ENCODE measurements at places on chromosomes 2 and 18.

DNA sequence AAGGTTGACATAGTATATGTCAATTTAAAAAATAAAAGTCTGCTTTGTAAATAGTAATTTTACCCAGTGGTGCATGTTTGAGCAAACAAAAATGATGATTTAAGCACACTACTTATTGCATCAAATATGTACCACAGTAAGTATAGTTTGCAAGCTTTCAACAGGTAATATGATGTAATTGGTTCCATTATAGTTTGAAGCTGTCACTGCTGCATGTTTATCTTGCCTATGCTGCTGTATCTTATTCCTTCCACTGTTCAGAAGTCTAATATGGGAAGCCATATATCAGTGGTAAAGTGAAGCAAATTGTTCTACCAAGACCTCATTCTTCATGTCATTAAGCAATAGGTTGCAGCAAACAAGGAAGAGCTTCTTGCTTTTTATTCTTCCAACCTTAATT, 78.6 kb upstream of the CSRNP3 start:
- no peak for DNase-seq

- no peak for DNase-seq
Observed at GRCh38 chr2:138548796-138549195, 47.2 kb downstream of the SPOPL start.

- DNase-seq = no peak
Observed at GRCh38 chr2:112342067-112342550, 66.7 kb downstream of the ZC3H6 start.

DNA sequence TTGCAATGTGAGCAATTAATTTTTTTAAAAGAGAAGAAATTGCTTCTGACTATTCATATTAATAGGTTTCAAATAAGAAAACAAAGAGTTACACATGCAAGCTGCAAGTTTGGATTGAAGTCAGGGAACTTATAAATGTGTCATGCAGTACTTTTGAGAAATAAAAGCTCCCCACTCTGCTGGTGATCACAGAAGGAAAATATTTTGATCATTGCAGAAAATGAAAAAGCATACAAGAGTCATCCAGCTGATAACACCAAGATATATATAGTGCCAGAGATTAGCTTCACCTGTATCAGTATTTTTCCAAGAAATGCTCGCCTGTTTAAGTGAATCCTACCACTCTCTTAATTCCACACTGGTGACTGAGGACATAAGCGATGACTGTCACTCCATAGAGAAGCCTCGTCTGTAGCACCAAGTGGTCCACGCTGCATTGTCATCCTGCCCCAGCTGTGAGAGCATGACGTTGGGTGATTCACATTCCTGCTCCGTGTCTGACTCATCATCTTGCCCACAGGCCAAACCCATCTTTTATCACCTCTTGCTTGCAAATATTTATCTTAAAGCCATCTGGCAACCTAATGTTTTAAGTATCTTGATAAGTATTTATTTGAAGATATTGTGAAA, 178.0 kb downstream of the ASXL3 start:
- DNase-seq = no peak

DNA sequence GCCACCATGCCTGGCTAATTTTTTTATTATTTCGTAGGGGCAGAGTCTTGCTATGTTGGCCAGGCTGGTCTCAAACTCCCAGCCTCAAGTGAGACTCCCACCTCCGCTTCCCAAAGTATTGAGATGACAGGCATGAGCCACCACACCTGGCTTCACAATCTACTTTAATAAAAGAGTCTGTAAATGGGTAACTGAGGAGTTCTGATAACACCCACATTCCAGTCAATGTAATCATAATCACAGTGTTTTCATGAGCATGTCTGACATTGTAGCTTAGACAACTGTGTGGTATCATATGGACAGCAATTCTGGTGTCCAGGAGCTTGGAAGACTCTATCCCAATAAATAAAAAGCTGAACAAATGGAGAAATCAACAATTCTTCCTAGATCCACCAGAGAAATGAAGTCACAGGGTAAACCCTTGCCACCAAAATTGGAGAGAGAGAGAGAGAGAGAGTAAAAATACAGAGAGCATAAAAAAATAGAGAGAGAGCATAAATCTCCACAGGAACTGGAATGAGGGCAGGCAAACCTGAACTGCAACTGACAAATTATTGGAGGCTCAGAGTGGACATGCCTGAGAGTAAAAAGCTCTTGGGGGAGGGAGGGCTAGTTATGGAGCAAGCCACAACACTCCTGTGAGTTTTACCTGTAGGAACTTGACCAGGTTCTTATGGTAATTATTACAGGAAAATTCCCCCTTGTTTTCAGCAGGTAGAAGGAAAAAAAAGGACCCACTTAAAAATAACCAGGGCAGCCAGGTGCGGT, 12.4 kb upstream of the NBEAL1 start:
- no peak for DNase-seq

- DNase-seq = peak; percentile 8
Observed at GRCh38 chr18:77119851-77120491, 12.6 kb downstream of the MBP start.

- no peak for DNase-seq
Observed at GRCh38 chr2:182078988-182079602, 93.4 kb downstream of the PPP1R1C start.

DNA sequence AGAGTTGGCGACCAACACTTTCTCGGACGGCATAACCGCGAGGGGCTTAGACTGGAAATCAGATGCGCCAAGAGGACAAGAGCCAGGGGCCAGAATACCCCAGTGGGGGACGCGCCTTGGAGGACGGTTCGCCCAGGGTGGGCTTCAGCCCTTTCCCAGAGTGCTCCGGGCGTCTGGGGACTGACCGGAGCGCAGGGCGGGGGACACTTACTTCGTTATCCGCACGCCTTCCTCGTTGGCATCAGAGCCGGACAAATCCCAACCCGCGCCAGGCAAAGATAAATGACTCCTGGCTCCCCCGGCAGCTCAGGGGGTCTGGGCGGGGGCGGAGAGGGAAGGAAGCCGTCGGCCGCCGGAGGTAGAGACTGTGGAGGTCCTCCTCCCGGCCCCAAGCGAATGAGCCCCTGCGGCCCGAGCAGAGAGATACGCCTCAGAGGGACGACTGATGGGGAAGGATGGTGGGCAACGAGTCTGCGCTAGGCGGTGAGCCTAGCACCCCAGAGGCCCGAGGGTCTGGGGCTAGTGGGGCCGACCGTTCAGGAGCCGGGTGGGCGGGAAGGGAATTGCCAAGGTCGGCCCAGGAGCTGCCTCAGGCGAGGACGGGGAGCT, 4.7 kb upstream of the SATB2 start:
- no peak for DNase-seq

- DNase-seq = no peak
Observed at GRCh38 chr2:67145851-67146250, 251.3 kb upstream of the ETAA1 start.

- DNase-seq = no peak
Observed at GRCh38 chr2:132850688-132851087, 180.7 kb upstream of the LYPD1 start.

- no peak for DNase-seq
Observed at GRCh38 chr2:171652416-171652785, 34.9 kb upstream of the DYNC1I2 start.

- no peak for DNase-seq
Observed at GRCh38 chr2:231177156-231178025, 21.0 kb upstream of the ARMC9 start.

DNA sequence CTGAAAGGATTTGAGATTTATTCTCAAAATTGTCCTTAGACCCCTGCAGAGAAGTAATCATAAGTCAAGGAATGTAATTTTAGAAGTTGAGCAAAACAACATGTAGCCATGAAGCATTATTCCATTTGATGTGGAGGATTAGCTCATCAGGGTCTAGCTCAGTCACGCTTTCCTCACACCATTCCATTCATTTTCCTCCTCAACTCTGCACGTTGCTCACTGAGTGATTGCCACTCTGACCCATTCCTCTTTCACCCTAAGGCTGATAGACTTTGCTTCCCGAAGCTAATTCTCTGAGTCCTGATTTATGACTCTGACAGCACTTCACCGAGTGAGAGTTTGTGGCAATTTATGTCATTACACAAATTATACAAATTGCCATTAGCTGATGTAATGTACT, 820.6 kb upstream of the PIK3C3 start:
- DNase-seq = no peak

- DNase-seq = no peak
Observed at GRCh38 chr2:135743860-135744259, 2.2 kb downstream of the UBXN4 start.

DNA sequence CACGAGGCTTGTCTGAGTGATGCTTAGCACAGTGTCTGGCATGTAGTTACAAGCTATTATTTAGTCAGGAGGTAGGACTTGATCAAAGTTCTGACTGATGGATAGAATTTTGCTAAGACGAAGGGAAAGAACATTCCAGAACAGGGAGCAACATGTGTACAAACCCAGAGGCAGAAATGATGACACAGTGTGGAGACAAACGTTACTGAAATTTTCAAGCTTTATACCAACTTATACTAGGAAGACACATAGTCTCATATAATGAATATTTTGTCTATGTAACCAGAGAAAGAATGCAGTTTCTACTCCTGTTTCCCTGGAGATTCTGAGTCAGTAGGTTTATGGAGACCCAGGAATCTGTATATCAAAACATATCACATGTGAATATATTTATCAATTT, 123.4 kb downstream of the FAM124B start:
- no peak for DNase-seq

- DNase-seq = no peak
Observed at GRCh38 chr2:37602040-37602439, 69.4 kb downstream of the CDC42EP3 start.

- DNase-seq = no peak
Observed at GRCh38 chr18:58896268-58896667, 31.6 kb downstream of the ZNF532 start.

DNA sequence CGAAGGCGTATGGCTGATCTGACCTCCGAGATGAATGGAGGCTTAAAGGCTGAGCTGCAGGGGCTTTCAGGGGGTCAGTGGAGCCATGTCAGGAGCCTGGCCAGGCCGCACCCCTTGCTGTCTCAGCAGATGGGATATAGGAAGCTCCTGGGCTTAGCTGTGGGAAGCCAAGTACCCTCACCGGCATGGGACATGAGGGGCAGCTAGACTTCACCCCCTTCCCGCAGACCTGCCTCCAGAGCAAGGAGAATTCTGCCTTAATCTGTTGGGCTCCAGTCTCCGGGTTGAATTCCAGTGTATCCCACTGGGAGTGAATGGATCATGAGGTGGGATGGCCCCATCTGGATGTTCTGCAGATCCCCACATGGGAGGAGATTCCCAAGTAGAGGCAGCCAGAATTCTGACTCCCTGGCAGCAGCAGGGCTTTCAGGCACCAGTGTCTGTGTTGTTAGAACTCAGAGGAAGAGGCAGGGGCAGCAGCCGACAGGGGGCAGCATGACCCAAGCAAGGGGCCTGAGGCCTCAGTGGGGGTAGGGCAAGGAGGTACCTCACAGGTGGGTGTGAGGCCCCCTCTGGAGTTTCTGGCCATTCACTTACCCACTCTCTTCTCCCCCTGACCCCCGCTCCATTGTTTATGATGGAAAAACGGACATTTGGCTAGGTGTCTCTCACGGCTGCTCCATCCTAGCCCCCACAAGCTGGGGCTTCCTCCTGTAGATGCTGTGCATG, 19.1 kb downstream of the CAPG start:
- peak; percentile 57 for DNase-seq

DNA sequence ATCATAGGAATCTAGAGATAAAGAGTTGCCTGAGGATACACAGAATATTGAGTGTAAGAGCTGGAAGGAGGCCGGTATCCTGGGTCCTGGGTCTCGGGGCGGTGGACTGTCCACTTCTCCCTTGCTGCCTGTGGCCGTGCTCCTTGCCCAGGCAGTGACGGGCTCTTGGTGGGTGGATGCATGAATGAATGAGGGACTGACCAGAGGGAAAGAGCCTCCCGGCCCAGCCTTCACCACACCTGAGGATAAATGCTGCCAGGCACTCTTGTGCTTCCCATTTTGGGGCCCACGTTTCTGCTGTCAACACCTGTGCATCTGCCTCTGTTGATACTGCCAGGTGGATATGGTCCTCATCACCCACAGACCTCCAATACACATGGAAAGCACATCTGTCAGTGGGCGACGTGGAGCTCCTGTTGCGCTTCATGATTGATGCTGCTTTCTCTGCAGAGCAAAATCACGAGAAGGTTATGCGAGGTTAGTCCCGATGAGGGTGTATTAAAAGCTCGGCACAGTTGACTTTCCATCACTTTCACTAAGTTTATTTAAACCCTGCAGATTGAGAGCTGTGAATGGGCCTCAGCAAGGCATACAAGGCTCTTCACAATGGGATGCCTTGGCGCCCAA, 211.4 kb downstream of the LDLRAD4 start:
- DNase-seq = no peak

- no peak for DNase-seq
Observed at GRCh38 chr2:112622528-112622849, 23.2 kb upstream of the SLC20A1 start.

DNA sequence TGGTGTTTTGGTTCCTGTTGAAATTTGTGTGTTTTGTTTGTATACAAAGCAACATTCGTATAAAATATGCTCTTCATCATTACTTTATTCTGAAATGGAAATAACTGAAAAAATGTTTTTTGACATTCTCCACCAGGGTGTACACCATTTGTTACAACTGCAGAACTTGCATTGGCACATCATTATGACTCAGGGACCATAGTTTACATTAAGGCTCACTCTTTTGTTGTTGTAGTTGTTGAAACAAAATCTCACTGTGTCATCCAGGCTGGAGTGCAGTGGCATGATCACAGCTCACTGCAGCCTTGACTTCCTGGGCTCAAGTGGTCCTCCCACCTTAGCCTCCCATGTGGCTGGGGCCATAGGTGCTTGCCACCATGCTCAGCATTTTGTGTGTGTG, 676.6 kb downstream of the TDRD15 start:
- DNase-seq = no peak

DNA sequence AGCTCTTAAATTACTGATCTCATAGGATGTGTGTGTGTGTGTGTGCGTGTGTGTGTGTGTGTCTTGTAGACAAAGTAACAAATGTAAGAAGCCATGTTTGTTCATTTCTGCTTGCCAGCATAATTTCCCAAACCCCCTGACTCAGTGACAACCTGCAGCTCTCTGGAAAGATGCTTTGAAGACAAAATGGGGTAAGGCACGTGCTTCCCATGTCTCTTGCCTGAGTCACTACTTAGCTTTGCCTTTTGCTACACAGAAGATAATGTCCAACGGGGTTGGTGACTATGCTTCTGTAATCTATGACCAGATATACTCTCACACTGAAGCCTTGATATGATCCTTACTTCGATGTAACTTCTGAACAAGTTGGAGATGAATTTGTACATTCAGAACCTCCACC, 332.0 kb downstream of the SLC4A3 start:
- DNase-seq = no peak

GRCh38 chr2:42796427-42797248, 4.3 kb upstream of the HAAO start:
- DNase-seq = no peak

GRCh38 chr2:190575263-190575662, 40.7 kb upstream of the NEMP2 start:
- no peak for DNase-seq

DNA sequence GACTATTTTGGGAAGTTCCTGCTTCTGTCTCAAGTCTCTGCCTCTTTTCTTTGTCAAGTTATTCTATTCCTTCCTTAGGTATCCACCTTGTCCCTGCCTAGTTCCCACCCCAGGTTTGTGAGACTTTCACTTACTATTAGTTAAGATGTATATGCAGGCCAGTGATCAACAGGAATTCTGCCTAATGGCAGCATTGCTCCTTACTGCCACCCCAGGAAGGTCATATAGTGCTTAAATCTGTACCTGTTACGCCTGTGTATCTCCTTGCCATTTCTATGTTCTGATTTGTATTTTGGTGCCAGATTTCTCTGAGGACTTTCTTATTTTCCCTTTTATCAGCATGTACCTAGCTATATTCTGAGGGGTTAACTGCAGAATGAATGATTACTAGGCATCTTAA, 746.0 kb upstream of the TMEFF2 start:
- no peak for DNase-seq
